ENCODE measurements at places on chromosomes 3 and 15.

DNA sequence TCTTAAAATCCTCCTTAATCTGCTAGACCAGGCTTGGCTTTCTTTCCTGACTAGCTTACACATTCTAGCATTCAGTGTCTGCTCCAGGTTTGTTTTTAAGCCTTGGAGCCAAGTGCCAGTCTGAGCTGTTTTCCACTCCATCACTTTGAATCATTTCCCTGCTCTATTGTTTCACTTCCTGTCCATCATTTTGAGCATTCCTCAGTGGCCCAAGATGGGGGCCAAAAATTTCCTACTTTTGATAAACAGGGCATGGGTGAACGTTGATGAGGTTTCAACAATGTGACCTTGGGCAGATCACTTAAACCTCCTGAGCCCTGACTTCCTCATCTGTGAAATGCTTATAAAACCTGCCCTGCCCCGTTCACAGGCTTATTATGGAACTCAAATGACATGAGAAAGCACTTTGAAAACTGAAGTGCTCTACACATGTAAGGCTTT is 4.4 kb downstream of the CYP19A1 start:
- DNase-seq: no peak

- no peak for DNase-seq
These were observed 9.7 kb upstream of the MEIS2 start for GRCh38 chr15:37109872-37110572.

GRCh38 chr3:16828815-16829214 is 55.9 kb upstream of the PLCL2 start:
- peak; percentile 66 for DNase-seq

DNA sequence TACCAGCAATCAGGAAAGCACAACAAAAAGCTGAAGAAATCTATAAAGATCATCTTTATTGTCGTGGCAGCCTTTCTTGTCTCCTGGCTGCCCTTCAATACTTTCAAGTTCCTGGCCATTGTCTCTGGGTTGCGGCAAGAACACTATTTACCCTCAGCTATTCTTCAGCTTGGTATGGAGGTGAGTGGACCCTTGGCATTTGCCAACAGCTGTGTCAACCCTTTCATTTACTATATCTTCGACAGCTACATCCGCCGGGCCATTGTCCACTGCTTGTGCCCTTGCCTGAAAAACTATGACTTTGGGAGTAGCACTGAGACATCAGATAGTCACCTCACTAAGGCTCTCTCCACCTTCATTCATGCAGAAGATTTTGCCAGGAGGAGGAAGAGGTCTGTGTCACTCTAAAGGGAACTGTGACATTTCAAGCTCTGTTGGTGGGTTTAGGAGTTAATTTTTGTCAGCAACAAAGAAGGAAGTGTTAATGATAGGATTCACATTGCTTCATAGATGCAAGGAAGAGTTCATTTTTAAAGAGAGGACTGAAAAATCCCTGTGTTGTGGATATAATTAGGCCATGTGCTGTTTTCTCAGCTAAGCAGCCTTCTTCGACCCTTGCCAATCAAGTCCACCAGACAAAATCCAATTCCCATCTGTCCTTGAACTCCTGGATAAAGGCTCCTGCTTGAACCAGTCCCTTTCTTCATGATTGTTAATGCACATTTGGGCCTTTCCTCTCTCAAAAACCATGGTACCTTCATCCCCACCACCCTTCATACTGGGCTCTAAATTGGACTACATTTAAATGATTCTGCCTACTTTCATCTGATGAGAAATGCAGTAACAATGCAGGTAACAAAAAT is 1.2 kb downstream of the GPR15 start:
- no peak for DNase-seq

GRCh38 chr3:153756816-153757215 is 364.4 kb upstream of the ARHGEF26 start:
- peak; percentile 48 for DNase-seq

- DNase-seq: no peak
These were observed 52.4 kb upstream of the GNB4 start for GRCh38 chr3:179503640-179504039.

DNA sequence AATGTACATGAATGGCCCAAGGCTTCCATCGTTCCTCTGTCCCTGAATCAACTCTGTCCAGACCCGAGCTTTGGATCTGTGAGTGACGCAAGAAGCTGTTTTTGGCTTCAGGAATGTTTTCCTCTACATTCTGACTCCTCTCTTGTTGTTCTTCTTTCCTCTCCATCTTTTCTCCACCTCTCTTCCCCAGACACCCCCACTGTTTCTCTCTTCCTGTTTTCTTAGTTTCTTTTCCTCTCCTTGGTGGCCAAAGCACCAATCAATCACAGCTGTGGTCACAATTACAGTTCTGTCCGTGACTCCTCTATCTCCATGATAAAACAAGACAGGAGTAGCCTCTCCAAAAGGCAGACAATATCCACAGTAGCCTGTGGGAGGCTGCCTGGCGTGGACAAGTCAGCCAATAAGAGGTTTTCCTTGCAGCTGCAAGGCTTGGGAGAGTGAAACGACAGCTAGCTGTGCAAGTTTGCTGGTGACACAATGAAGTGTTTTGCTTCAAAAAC is 4.9 kb upstream of the TMEM212 start:
- peak; percentile 39 for DNase-seq

DNA sequence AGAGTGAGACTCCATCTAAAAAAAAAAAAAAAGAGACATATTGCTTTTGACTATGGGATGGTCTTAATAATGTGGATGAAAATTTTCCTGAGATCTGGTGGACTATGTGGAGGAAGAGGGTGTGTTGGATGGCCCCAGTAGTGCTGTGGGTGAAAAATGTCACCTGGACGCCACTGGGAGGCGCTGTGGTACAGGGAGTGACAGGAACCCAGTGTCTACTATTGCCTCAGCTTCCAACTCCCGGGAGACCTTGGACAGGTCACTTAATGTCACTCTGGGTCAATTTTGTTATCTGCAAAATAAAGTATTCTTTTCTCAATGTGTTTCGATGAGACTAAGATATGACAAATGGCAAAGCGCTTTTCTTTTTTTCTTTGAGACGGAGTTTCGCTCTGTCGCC is 27.7 kb upstream of the DCP1A start:
- DNase-seq: peak; percentile 76

DNA sequence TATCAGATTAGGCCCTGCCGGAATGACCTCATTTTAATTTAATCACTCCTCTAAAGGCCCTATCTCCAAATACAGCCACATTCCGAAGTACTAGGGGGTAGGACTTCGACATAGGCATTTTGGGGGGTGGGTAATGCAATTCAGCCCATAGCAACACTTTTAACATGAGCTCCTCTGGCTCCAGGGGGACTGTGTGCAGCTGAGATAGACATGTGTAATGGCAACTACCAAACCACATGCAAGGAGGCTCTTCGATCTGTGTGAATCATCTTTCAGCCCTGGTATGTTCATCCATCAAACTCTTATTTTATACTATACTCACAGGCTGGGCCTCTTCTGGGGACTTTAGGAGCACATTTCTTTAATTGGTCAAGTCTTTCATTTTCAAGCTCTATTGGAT is 57.4 kb upstream of the PPARG start:
- DNase-seq: no peak

DNA sequence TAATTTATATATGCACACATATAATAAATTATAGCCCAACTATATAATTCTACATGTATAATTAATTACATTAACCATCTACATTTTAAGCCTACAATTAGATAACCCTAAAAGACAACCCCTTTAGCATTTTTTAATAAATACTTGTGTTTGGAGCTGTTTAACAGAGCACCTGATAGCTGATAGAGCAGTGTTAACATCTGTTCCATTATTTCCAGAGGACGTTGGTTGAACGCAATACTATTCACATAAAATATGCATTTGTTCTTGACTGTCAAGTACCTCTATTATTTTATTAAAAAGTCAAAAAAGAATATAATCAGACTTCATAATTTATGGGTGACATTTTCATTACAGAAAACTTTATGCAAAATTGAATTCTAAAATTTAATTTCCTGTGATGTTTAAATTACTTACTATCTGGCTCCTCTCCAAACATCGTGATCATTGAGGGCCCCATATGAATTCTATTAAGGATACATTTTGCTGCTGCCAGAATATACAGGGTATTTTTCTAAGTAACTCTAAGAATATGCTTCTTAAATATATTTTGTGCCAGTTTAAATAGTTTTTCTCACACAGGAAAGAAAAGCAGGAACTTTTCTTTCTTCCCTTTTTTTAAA is 234.3 kb downstream of the SHOX2 start:
- no peak for DNase-seq

- no peak for DNase-seq
These were observed 592.4 kb downstream of the EPHA3 start for GRCh38 chr3:89699771-89700170.

GRCh38 chr3:57060089-57060821 is at the start of gene SPATA12:
Gene SPATA12, plus strand, starts transcription at chr3:57060664. Its CDS starts 13,031 bp downstream, at chr3:57073695.
- peak; percentile 98 for DNase-seq

DNA sequence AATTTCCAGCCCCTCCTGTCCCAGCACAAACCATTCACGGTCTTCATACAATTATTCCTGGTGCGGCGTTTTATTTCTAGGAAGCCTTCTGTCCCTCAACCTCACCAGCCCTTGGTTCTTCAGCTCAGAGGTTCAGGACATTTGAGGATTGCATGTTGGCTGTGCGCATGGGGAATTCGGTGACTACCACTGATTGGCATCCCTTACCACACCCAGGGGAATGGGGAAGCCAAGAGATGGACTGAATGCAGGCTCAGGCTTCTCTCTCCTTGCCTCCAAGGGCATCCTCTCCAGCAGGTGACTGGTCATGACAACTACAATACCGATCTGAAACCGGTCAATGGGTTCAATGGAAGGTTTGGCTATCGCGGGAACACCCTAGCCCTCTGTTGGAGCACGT is 153.8 kb downstream of the MTHFS start:
- peak; percentile 43 for DNase-seq

DNA sequence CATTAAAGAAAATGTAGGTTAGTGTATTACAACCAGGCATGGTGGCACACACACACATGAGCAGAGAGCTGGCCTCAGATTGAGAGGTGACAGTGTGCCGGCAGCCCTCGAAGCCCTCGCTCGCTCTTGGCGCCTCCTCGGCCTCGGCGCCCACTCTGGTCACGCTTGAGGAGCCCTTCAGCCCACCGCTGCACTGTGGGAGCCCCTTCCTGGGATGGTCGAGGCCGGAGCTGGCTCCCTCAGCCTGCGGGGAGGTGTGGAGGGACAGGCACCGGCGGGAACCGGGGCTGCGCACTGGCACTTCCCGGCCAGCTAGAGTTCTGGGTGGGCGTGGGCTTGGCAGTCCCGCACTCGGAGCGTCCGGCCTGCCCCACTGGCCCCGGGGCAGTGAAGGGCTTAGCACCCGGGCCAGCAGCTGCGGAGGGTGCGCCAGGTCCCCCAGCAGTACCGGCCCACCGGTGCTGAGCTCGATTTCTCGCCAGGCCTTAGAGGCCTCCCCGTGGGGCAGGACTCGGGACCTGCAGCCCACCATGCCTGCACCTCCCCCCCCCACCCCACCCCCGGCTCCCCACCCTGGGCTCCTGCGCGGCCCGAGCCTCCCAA is 80.4 kb upstream of the TMEM158 start:
- no peak for DNase-seq

DNA sequence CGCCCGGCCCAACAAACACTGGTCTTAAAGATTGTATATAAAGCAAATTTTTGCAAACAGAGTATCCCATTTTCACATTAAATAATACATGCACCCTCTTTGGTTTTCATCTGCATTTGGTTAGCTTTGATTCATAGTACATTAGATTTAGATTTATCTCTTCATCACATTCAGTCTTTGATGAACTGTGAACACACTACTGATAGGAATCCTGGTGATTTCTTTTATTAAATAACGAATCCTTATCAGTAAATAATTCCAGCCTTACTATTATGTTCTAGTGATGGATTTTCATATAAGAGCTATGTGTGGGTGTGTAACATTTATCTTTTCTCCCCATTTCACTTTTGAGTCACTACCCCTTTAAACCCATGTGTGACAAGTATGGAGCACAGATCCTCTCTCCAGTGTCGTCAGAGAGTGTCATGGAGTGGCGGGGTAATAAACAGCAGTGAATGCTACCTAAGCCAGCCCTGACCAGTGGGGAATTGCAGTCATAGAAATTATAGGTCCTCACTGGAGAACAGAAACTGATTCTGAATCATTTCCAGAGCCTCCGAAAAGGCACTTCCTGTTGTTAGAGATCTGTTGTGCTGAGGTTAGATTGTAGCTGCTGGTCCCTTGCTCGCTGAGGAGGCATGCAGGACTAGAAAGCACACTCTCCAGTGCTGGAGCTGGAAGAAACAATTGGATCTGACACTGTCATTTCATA is 22.0 kb downstream of the SLC7A14 start:
- DNase-seq: peak; percentile 30

- DNase-seq: peak; percentile 63
These were observed 448.8 kb downstream of the GRM7 start for GRCh38 chr3:7309641-7310102.

DNA sequence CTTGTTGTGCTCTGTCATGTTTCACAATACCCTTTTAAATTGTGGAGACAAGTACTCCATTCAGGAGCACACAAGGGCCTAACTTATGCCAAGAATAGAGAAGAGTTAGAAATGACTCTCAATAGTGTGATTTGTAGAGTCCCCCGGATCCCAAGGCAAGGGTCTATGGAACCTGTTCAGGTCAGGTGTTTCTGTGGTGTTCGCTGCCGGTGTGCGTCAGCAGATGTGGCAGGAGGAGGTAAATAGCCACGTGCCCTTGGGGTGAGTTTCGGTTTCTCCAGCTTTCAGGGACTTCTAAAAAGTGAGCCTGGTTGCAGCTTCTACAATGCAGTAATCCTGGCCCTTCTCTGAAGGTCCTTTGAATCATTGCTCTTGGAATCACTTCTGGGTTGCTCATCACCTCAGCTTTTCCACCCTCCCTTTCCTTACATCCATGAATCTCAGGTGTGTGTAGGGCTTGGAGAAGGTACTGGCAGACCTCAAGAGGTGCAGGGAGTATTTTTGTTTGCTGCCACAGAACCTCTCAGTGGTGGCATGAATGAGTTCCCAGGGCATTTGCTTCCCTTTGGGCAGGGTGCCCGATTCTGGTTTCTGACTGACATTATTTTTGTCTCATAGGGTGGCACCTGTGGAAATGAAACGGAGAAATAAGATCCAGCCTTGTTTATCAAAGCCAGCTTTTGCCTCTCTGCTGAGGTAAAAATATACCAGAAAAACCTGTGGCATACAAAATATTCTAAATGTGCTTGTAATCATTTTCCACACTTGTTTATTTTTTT is 7.3 kb downstream of the ST3GAL6 start:
- DNase-seq: peak; percentile 77

- no peak for DNase-seq
These were observed 47.1 kb downstream of the TFG start for GRCh38 chr3:100756441-100756840.

GRCh38 chr15:51089699-51090453 is 4.8 kb downstream of the TNFAIP8L3 start:
- DNase-seq: no peak

DNA sequence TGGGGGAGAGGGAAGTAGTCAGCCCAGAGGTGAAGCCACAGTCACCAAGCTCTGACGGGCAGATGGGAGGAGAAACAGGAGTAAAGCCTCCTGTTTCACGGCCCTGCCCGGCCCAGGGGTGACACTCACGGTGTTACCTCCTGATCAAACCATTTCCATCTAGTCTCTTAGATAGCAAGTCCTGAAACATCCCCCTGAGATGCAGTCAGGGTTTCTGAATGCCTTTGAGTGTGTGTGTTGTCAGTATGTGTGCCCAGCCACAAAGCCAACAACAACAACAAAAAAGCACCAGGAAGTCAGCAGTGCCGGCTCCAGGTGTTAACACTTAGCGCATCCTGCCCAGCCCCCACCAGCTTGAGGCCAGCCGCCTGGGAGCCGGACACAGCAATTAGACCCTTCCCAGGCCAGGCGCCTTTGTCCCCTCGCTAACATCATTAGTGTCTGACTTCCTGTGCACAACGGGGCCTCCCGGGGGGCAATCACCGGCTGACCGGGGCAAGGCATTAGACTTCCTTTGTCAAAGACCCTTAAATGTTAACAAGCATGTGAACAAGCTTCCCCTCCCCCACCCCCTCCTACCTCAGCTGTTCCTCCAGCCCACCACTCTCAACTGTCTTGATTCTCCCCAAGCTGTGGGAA is 34.5 kb downstream of the IL17RD start:
- peak; percentile 36 for DNase-seq
